ENCODE measurements at places on chromosomes 3 and 15.

- DNase-seq: no peak
Measured at GRCh38 chr3:98612996-98613517, 19.6 kb upstream of the CPOX start.

- DNase-seq: no peak
Measured at GRCh38 chr3:54192026-54192425, 69.7 kb downstream of the CACNA2D3 start.

GRCh38 chr3:168100777-168101492, 5.2 kb upstream of the GOLIM4 start:
- DNase-seq: no peak

- DNase-seq: no peak
Measured at GRCh38 chr3:71409352-71409751, 174.2 kb downstream of the FOXP1 start.

GRCh38 chr15:51814606-51815005, 14.8 kb upstream of the TMOD3 start:
- DNase-seq: no peak

- DNase-seq: no peak
Measured at GRCh38 chr3:53938645-53939044, 47.0 kb upstream of the SELENOK start.

DNA sequence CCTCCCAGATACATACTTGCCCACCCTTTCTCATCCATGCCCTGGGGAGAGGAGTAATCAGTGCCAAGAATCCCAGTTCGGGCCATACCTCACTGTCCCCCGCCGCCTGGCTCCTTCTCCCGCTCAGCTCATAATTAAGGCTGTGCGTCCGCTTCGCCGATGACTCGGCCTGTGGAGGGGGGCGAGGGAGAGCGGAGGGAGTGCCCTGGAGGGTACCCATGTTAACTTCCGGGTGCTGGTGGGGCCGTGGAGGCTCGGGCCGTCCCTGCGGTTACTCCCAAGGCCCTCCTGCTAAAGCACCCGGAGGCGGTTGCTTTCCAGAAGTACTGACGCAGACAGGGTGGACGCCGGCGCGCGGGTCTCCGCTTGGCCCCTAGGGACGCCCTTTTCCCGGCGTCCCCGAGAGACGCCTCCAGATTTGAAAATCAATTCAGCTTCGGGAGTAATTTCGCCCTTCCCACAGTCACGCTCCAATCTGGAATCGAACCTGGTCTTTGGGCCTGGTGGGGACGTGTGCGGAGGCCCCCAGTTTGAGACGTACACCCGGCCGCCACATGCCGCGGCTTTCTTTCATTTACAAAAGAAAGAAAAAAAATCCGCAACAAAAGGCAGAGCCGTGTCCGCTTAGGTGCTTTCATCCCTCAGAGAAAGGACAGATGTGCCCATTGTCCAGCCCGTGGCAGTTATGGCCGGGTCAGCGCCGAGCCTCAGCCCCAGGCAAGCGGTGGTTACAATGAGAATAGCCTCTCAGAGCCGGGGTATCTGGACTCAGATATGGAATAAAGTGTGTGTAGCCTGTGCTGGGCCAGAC, 1.0 kb upstream of the ONECUT1 start:
- no peak for DNase-seq

Measured in activated naive CD4-positive, alpha-beta T cell treated with anti-CD3 and anti-CD28 coated beads, Interleukin-2, amount 50 U/mL, for 72 hours (primary cell).